Posterior vena cava (tissue), 2 donors: ENCODE measurements at places on chromosomes 7 and 10. TPM values are rescaled to one million over a fixed set of nuclear protein-coding genes. Genes with fewer than 3 reads are reported as not detected.

- DNase-seq = no peak
Observed at GRCh38 chr10:95841661-95842498, 65.9 kb upstream of the CC2D2B start.

GRCh38 chr7:82319674-82320118 lies 123.9 kb downstream of the CACNA2D1 start:
- DNase-seq = peak; percentile 92

DNA sequence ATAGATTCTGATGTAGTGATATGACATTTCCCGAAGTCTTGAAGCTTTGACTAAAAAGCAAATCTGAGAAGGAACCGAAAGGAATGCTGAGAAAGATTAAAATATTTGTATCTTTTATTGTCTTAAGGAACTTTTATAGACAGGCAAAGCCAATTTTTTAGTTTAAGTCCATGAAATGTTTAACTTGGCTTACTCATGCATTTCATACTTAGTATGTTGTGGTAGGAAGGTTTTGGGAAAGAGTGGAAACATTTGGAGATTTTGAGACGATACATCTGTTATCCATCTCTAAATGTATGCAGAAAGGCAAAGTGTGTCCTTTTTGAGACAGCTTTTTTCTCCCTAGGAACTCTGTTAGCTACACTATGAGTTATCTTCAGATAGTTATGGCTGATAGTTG lies 10.1 kb downstream of the TBC1D12 start:
- DNase-seq = no peak

- no peak for DNase-seq
Observed at GRCh38 chr10:63522277-63522687, 1.1 kb downstream of the REEP3 start.

DNA sequence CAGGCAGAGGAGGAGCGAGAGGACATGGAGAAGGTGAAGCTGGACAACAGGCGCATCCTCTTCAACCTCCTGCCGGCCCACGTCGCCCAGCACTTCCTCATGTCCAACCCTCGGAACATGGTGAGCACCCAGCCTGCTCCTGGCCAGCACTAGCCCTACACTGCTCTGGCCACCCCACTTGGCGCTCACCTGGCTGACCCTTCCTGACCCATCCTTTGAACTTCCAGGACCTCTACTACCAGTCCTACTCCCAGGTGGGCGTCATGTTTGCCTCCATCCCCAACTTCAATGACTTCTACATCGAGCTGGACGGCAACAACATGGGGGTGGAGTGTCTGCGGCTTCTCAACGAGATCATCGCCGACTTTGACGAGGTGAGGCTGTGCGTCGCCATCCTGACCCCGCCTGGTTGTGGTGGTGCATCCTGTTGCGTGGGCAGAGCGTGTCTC lies 129.2 kb downstream of the ADCY1 start:
- peak; percentile 77 for DNase-seq

- DNase-seq = no peak
Observed at GRCh38 chr7:153247926-153248325, 488.4 kb downstream of the ACTR3B start.

GRCh38 chr7:48755061-48755555 lies 169.2 kb upstream of the CDC14C start:
- no peak for DNase-seq

DNA sequence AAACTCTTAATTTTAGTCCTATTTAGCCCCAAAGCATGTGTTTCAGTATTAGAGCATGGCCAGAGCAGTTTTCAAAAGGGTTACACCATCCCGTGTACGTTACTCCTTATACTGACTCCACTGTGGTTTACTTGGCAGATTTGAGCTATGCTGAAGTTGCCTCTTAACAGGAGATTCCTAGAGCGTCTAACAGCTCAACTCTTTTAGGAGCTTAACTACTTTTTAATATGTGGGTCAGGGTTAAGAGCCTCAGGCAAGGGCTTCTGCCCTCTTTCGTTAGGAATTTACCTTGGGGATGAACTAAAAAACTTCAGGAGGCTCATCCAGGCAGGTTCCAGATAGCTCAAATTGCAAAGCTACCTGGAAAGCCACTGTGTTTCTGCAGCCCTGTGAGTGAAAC lies 674.8 kb upstream of the C7orf33 start:
- DNase-seq = no peak

DNA sequence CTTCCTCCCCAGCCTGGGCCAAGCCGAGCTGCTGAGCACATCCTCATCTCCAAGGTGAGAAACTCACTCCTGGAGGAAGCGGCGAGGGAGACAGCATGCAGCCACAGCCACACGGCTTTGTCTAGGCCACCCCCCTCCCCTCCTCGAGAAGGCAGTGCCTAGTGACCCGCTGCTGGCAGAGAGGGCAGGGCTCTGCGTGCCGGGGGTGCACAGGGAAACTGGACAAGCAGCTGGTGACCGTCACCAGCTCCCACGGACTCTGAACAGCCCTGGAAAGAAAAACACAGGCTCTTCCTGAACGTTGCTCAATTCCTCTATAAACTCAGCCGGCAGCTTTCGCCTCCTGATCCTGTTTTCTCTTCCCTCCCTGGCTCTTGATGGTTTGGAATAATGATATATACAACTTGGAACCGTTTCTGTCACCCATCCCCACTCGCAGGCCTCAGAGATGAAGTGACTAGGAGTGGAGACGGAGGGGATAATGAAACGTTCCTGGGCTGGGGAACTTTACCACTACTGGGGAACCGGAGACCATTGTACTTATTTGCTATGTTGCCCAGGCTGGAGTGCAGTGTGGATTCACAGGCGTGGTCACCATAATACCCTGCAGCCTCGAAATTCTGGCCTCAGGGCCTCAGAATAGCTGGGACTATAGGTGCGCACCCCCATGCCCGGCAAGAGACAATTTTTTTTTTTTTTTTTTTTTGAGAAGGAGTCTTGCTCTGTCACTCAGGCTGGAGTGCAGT lies 19.3 kb downstream of the PAPOLB start:
- no peak for DNase-seq

- DNase-seq = peak; percentile 78
Observed at GRCh38 chr7:151168003-151168786, 701 bp upstream of the GBX1 start.

DNA sequence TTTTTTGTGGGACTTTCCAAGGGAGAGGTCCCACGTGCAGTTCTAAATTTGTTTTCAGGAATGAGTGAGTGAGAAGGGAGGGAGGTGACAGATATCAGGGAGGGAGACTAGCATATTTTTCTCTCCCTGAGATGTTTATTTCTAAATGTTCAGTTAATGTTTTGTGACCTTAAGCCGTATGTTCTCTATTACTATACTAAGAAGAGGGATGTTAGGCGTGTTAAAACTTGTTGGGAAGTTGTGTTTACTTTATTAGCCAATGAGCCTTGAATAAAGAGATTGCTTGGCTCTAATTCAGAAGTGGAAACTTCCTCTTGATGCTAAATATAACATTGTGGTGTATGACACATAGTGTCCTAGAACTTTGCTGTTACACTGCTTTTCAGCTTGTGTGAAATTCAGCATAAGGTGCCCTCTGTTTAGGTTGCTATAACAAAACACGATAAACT lies 37.3 kb downstream of the DNAH11 start:
- no peak for DNase-seq

DNA sequence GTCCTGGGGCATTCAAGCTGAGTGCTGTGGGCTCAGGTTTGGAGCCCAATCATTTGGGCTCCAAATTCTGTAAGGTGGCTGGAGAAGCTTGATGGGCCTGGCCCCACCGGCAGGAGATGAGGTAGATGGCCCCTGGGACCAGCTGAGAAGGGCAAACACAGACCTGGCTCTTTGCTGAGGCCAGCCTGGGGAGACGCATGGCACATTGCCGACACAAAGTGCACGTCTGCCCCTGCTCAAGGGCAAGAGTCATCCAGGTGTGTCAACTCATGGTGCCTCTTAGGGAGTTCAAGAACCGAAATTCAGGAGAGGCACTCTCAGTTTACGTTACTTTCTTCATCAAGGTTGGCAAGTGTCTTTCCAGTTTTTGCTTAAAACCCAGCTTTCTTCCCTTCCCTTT lies 227.5 kb downstream of the LRMDA start:
- DNase-seq = no peak

- no peak for DNase-seq
Observed at GRCh38 chr10:3486346-3487065, 298.5 kb downstream of the KLF6 start.

DNA sequence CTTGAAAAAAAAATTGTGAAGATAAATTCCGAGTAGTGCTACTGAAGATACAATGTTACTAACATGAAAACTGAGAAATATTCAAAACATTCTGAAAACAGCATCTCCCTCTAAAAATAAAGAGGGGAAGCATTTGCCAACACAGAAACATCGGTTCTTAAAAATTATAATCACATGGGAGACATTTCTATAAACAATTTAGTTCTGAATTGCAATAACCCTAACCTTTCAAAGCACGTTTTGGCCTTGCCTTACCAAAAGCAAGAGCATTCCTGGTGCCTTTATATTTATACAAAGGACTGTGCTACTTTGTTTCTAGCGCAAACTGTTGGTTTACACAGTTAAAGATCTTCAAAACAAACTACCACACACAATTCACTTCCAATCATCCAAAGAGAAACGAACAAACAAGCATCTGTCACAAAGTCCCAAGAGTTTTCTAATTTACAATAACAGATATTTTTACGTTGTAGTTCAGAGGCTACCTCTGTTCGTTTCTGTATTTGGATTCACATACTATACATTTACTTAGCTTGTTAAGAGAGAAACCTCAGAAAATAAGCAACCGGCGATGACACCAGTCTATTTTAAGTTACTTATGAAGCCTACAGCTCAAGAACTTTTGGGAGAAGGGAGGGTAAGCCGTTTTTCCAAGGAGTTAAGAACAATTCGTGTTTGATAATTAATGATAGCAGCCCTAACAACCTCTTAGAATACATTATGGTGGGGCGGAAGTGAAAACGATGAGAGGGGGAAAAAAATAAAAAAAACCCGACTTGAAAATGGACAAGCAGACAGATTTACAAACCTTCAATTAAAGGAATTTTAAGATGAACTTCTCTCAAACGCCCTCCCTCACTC lies 1.3 kb downstream of the ABI1 start:
- no peak for DNase-seq

- DNase-seq = no peak
Observed at GRCh38 chr7:43639858-43640491, 57.1 kb downstream of the STK17A start.

DNA sequence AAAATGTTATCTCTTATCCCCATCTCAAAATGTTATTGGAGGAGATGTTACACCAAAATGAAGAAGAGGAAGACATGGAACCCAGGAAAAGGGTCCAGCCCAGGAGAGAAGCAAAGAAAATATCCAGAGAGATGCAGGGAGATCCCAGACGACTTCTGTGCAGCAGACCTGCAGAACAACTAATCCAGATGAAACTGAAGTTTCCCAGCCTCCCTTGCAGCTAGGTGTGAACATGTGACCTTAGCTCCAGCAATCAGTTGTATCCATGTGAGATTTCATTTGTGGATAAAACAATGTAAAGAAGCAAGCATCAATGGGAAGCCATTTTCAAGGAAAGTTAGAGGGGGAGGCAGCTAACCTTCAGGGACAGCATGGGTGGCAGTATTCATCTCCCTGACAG lies 55.8 kb upstream of the NANOS1 start:
- no peak for DNase-seq

The ANTXRL gene
- not detected for total RNA-seq

The CTAGE15 gene
- not detected for total RNA-seq

The TAS2R41 gene
- total RNA-seq = 0.81 TPM

The NCAPG2 gene
- total RNA-seq = 8.4 TPM

The SCIN gene
- total RNA-seq = 0.79 TPM
